Skin of body (tissue), 3 donors: ENCODE measurements at places on chromosomes 2 and 18. TPM values are rescaled to one million over a fixed set of nuclear protein-coding genes. Genes with fewer than 3 reads are reported as not detected.

DNA sequence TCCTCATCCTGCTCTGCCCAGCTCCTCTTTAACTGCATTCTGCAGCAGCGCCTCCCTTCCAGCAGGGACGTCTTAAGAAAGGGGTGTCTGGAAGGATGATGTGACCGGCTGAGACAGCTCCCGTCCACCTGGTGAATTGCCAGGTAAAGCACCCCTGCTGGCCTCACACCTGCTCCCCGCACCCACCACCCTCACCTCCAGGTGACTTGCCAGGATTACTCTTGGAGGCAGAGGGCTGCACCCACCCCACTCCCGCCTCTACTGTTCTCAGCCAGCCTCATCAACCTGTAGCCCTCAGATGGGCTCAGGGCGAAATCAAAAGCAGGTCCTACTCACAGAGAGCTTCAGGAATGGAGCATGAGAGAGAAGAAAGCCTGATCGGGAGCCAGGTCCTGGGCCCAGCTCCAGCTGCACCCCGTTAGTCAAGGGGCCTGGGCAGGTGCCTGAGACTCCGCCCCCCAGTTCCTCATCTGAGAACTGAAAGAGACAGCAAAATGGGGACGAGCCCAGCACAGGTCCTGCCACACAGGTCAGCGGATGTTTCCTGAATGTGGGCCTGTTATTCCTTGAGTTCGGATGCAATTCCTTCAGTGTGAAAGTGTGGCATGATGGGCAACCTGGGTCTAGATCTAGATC, 5.6 kb downstream of the ADRA2B start:
- DNase-seq, result no peak

RBM44 gene
- 2.1 TPM for total RNA-seq

DNA sequence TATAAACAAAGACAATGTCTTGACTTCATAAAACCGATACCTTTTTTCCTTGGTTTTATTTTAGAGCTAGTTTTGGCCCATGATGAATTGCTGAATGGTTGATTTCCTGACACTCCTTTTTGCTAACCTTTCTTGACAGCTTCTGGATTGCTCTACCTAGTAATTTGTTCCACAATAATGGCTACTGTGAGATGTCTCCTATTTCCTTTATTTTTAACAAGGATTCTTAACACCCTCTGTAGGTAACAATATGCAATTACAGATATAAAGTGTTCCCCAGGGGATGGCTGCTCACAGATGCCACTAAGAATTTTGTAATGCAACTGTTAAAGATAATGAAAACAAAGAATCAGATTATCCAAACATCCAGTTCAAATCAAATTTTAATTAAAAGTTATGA, 100.8 kb upstream of the ATP5MC3 start:
- peak; percentile 12 for DNase-seq

DNA sequence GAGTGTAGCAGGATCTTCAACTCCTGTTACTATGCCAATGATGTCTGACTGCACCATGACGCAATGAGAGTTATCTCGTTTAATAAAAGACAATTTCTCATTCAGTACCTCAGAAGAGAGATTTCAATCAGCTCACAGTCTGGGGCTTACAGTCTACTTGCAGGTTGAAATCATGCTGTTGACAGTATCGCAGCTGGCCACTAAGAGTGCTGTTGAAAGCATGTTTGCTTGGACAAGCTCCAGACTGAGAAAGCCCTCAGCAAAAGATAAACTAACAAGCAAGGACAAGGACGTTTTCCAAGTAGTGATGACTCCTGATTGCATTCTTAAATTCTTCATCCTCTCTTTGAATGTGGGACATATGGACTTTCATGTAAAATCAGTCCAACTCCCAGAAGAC, 145.2 kb upstream of the SYT4 start:
- no peak for DNase-seq

DNA sequence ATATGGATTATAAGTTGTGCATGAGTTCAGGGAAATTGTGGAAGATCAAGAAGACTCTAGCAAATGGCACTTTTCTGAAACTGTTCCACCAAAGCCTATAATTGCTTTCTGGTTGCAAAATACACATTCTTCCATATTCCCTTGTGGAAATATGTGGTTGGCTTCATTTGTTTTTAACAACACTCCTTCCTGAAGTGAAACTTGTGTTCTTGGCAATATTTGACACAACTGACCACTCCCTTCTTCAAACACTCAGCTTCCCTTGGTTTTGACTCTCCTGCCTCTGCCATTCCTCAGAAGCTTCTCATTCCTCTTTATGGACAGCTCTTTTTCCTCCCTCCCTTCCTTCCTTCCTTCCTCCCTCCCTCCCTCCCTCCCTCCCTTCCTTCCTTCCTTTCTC, 192.3 kb downstream of the PMAIP1 start:
- DNase-seq, result no peak

APCDD1 gene
- total RNA-seq, result 125 TPM

GRCh38 chr2:217942731-217943335, 60.0 kb downstream of the TNS1 start:
- no peak for DNase-seq

GRCh38 chr2:225737556-225737955, 338.0 kb downstream of the NYAP2 start:
- DNase-seq, result no peak

DNA sequence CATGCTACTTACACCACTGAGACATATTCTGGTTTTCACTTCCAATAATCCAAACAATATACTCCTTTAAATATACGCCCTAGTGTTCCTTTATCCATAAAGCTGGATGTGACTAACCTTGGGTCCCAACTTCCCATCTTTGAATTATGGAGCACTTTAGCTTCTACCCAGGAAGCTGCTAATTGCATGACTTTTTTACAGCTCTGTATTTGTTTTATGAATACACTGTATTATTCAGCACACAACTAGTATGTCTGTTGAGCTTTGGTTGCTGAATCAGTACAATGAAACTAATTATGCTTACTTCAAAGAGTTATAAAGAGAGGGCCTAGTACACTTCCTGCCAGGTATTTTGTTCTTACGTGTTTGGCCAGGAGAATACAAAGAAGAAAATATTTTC, 118.5 kb downstream of the BAZ2B start:
- DNase-seq, result no peak

DNA sequence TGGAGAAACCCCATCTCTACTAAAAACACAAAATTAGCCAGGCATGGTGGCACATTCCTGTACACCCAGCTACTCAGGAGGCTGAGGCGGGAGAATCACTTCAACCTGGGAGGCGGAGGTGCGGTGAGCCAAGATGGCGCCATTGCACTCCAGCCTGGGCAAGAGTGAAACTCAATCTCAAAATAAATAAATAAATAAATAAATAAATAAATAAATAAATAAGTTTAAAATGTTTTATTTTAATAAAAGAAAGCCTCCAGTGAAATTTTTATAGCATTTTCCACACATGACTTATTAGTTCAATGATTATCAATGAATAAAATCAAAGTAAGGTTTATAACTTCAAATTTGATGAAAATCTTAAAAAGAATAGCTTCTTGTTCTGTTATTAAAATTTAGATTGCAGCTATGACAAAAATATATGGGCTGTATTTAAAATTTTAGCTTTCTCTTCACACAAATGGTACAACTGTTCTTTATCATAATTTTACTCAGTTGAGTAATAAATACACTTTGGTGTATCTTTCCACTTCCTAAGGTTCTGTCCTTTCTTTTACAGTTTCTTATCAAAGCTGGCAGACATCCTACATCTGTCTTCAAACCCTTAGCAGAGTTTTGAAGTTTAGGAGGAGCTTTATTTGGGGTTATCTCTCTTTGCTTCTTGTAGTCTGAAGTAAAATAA, 78.4 kb upstream of the ZSWIM2 start:
- no peak for DNase-seq

DNA sequence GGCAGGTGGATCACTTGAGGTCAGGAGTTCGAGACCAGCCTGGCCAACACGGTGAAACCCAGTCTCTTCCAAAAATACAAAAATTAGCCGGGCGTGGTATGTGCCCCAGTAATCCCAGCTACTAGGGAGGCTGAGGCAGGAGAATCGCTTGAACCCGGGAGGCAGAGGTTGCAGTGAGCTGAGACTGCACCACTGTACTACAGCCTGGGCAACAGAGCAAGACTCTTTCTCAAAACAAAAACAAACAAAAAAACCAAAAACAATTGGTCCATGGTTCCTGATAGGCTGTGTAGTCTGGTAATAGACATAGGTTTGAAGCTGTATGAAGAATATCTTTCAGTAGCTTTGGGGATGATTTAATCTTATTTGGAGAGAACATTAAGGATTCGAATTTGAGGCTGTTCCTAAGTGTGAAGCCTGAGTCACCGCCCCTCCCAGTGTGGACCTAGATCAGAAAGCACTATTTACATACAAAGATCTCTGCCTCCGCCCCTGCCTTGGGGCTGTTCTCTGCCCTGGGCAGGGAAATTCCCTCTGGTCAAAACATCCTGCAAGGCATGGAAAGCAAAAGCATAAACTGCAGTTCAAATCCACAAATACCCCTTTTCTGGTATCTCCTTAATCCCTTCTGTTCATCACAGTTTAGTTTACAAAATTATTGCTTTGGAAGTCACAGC, 52.8 kb upstream of the PMAIP1 start:
- no peak for DNase-seq

GRCh38 chr2:150466741-150467620, 20.5 kb downstream of the RND3 start:
- DNase-seq, result peak; percentile 73

CNGA3 gene
- 0.10 TPM for total RNA-seq

- DNase-seq, result no peak
Observed at GRCh38 chr2:229571243-229571642, 143.1 kb downstream of the DNER start.

DNA sequence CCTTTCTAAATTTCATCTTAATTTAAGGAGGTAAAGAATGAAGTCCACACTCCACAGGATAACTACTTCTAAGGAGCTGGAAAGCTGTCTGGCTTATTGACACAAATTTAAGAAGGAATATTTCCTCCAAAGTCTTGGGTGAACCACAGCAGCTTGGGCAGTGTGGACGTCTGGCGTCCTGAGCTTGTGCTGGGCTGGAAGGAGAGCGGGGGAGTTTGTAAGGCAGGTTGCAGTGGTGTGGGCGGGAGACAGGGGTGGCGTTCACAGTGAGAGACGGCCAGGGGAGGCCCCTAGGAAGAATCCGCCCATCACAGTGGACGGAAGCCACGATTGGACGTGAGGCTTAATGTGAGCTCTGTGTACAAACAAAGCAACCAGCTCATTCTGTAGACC, 25.7 kb downstream of the ADI1 start:
- no peak for DNase-seq

- DNase-seq, result no peak
Observed at GRCh38 chr18:33014060-33014796, 241.4 kb upstream of the KLHL14 start.

- no peak for DNase-seq
Observed at GRCh38 chr2:51299370-51299769, 267.4 kb upstream of the NRXN1 start.

GRCh38 chr2:237746302-237747080, 52.1 kb upstream of the RBM44 start:
- DNase-seq, result no peak

- DNase-seq, result no peak
Observed at GRCh38 chr2:64295326-64296139, 151.3 kb upstream of the PELI1 start.

- DNase-seq, result no peak
Observed at GRCh38 chr18:26051843-26052242, 38.6 kb downstream of the SS18 start.

VRK2 gene
- total RNA-seq, result 15.2 TPM

DNA sequence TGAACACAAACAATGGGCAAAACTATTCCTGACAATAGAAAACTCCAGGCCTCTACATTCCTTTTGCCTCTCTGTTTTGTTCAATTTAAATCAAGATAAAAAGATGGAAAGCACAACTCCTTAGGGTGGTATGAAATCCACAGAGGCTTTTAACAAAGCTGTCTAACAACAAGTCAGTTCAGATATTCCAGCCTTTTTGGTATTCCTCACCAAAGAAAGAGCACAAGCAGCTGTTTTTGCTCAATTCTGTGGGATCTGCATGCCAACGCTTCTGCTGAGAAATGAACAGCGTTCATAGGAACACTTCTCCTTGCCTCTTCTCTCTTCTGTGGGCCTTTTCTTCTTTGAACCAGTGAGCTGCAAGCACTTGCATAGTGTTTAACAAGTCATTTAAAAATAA, 411.6 kb upstream of the TCF4 start:
- peak; percentile 47 for DNase-seq

DNA sequence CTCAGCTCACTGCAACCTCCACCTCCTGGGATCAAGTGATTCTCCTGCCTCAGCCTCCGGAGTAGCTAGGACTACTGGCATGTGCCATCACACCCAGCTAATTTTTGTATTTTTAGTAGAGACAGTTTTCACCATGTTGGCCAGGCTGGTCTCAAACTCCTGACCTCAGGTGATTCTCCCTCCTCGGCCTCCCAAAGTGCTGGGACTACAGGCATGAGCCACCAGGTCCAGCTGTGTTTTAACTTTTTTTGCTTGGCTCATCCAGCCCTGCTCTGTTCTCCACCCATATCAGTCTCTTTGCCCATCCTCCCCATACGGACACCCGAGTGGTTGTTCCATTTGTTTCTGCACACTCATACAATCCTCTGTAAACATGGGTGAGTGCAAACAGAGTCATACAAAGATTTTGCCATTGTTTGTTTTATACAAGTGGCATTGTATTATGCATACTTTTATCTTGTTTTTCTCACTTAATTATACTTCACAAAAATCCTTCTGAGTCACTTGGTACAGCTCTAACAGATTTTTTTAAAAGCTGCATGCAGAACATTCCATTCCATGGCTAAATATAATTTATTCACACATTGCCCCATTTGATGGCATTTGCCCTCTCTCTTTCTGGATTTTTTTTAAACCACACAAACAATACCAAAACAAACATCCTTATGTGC, 5.3 kb downstream of the APOB start:
- no peak for DNase-seq

AOX1 gene
- total RNA-seq, result 2.6 TPM
